ENCODE measurements at places on chromosomes 6 and 20.

- no peak for DNase-seq
Observed at GRCh38 chr6:109202409-109203264, 107.3 kb downstream of the CEP57L1 start.

GRCh38 chr6:39295611-39296011, 18.6 kb downstream of the KCNK17 start:
- no peak for DNase-seq

DNA sequence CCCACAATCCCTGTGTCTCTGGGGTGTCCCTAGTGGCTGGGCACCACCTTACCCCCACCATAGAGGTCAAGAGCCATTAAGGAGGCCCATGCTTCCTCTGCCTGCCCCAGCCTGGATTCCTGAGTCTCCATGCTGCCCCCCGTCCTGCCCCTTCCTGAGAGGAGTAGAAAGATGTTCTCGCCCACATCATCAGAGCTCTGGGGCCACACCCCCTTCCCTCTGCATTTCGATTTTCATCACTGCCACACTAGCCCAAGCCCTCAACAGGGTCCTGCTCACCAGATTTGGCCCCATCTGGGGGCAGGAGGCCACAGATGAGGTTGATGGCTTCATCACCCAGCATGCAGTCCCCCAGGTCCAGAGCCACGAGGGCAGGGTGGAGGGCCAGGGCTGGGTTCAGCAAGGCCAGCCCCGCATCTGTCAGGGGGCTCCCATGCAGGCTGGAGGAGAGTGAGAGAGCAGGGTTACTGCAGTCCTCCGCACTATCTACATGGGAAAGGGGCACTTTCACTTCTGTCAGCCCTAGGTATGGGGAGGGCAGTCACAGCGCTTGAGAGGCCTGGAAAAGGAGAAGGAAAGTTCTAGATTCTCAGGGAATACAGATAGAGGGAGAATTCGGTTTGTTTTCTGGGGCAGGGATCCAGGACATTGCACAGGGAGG, 1.5 kb downstream of the LRRC73 start:
- no peak for DNase-seq

DNA sequence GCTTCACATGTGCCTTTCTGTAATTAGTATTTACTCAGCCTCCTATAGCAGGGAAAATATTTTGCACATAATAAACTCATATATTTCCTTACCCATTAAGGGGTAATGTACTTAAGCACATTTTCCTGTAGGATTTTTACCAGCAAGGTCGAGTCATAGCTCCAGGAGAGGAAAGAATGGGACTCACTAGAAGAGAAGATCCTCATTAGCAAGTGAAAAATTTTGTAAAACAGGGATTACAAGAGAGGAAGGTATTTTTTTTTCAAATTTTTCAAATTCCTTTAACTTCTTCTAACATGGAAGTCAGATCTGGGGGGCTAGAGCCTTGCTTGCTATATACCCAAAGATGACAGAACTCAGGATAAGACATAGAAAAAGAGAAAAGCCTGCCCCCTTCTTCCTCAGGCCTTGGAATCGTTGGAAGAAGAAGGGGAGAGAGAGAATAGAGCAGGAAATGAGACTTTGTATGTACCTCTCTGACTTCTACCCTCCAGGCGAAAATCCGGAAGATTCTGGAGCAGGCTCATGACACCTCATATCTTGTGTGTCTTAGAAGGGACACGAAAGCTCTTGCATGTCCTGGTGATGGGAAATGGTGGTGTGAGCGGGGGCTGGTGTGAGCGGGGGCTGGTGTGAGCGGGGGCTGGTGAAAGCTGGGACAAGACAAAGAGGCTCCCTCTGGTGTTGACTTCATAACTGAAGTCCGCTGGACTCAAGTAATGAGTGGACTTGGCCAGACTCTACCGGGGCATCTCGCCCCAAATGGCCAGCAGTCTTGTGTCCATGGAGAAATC, 256.9 kb upstream of the PLCB4 start:
- no peak for DNase-seq

DNA sequence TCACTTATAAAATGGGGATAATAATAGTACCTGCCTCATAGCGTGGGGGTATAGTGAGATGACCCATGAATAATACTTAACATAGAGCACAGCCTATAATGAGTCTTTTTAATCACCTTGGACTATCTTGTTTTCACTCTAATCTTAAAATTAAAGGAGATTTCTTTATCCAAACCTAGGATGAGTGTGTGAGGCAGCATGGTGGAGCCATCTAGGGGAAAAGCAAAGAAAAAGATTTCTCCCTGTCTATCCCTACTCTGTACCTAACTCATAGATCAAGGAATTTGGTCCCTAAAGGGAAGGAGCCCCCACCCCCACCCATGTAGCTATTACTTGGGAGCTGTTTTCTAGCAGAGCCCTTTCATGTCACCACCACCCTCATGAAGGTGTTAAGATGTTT, 45.2 kb upstream of the PAK5 start:
- DNase-seq = no peak

DNA sequence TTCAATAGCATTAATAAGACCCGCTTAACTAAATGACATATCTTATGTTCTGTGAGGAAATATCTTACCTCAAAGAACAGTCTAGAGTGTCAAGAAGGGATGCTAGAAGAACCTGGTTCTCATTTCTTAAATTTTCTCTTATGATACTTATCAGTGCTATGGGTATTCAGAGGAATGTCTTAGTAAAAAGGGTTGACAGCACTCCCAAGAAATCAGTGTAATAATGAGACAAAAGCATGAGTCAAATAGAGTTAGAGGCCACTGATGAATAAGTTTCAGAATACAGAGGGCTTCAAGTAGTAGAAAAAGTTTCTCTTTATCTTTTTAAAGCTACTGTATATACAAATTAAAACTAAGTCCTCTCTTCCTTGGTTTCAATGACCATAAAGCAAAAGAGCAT, 242.8 kb downstream of the GJA1 start:
- DNase-seq = no peak

GRCh38 chr20:51492167-51493092, 50.1 kb downstream of the NFATC2 start:
- no peak for DNase-seq

DNA sequence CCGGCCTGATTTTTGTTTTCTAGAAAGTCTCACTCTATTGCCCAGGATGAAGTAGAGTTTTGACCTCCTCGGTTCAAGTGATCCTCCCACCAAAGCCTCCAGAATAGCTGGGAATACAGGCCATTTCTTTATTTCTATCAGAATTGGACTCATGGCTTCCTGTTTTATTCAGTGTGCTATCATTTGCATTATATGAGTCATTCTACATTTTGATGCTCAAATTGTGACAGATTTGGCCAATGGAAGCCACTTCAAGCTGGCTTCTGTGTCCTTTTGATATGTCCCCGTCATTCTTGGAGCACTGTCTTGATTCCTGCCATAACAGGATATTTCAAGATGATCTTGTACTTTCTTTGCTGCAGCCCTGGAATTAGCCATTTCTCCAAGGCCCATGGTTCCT, 75.1 kb downstream of the CNBD2 start:
- no peak for DNase-seq

DNA sequence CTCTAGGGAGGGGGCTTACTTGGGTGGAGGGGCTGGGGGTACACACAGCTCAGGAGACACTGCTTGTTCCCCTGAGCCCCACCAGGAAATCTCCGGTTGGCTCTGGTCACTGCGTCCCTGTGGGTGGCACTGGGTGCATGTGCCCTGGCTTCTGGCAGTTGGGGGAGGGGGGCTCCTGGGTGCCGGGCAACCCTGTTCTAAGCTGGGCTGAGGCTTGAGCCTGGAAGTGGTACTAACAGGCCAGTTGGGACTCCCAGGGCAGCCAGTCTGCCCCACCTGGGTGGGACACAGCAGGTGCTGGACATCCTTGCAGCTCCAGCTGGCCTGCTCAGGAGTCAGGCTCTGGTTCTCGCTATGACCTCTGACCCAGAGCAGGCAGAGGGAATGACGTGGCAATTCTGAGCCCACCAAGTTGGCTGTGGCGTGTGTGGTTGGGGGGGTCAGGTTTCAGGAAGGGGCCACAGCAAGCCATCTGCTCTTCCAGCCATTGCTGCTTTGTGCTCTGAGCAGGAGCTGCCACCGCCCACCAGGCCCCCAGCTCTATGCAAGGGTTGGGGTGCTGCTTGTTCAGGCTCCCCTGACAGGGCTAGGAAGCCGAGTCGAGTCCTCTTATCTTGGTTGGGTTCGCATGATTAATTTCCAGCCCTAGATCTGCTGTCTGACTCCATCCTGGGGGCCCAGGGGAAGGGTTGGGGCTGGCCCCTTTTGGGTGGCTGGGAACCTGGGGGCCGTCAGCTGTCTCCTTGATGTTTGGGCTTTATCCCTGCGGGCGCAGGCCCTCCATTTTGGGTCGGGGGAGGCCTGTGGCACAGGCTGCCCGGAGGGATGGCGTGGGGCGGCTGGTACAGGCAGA, 590 bp downstream of the C20orf204 start:
- DNase-seq = no peak

- DNase-seq = no peak
Observed at GRCh38 chr6:144989319-144990107, 704.4 kb downstream of the UTRN start.

DNA sequence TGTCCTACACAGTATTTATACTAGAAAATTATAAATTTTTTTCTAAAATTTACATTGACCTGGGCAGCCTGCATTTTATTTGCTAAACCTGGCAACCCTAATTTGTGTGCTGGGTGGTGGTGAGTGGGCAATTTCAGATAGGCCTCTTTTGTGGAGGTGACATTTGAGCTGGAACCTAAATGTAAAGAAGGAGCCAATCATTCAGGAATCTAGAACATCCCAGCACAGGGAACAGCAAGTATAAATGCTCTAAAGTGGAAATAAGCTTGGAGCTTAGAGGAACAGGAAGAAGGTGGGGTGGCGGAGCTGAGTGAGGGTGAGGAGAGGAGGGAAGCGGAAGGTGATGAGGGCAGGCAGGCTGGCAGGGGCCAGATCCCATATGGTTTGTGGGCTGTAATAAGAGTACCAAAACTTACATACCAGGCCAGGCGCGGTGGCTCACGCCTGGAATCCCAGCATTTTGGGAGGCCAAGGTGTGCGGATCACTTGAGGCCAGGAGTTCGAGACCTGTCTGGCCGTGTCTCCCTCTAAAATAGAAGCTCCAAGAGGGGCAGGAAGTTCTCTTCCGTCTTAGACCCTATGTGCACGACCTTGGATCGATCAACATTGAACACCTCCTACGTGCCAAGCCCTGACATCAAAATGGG, 549 bp upstream of the CSE1L start:
- no peak for DNase-seq

DNA sequence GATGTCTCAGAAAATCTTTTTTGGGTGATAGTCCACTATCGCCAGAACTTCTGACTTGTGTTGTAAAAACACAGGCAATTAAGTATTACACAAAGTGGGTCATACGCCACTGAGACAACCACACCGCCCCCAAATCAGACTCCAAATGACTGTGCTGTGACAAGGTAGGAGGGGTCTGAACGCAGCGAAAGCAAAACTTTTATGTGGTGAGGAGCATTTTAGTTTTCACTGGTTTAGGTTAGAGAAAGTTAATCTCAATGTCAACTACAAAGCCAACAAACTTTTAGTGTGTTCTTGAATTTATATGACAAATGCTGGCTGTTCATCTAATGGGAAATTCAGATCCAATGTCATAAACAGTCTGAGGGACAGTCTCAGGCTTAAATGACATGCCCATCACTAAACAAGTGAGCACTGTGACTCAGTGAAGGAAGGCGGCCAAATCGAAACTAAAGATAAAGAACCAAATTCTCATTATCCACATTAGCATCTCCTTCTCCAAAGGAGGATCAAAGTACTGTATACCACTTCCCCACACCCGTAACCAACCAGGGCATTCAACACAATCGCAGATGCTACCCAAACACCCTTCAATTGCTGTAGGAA, 186.7 kb downstream of the GJA10 start:
- no peak for DNase-seq

DNA sequence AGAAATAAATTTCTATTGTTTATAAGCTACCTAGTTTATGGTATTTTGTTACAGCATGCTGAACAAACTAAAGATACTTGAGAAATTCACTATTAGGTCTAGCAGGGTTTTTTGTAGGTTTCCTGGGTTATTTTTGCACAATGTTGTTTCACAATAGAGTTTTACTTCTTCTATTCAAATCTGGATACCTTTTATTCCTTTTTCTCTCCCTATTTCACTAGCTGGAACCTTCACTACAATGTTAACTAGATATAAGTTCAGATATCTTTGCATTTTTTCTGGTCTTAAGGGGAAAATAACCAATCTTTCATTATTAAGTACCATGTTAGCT, 237.7 kb upstream of the CITED2 start:
- DNase-seq = no peak

DNA sequence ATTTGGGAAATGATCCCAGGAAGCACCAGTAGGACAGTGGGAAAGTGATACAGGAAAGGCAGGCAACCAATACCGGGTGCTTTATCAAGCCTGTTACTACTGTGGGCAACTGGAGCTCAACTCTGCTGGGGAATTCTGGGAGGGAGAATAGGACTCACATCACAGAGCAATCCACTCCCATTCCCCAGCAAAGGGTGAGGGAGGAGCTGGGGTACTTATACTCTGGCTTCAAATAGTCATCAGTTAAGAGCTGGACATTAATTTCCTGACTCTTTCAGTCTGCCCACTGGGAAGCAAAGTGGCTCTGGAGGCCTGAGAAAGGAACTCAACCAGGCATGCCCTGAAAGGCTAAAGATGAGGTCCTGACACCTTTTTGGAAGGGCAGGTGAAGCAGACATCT, 17.5 kb upstream of the CDH22 start:
- DNase-seq = no peak

DNA sequence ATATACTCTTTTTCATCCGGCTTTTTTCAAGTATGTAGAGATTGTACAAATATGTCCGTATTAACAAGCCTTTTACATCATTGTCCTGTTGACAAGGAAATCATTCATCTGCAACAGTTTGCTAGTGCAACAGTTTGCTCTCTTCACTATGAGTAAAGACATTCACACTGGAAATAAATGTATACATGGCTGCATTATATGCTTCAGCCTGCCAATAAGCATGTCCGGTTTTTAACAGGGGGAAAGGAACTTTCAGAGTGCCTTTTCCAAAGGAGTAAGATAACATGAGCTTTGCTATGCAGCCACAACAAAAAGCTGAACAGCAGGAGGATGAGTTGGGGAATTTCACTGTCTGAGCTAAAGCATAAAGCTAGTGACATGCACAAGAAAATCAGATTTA, 99.4 kb upstream of the ADTRP start:
- no peak for DNase-seq
